ENCODE measurements at places on chromosomes 16 and 17. TPM values are rescaled to one million over a fixed set of nuclear protein-coding genes. Genes with fewer than 3 reads are reported as not detected.

- no peak for DNase-seq
- no peaks in the 10 kb centered on the region for H3K36me3 ChIP-seq
- H3K27me3 ChIP-seq = no peaks in the 10 kb centered on the region
- H3K4me3 ChIP-seq = no peak overlapping the region
- H3K4me1 ChIP-seq = peaks cover 6% of the 10 kb centered on the region
Observed at GRCh38 chr17:13113821-13114525, 96.1 kb upstream of the ELAC2 start.

DNA sequence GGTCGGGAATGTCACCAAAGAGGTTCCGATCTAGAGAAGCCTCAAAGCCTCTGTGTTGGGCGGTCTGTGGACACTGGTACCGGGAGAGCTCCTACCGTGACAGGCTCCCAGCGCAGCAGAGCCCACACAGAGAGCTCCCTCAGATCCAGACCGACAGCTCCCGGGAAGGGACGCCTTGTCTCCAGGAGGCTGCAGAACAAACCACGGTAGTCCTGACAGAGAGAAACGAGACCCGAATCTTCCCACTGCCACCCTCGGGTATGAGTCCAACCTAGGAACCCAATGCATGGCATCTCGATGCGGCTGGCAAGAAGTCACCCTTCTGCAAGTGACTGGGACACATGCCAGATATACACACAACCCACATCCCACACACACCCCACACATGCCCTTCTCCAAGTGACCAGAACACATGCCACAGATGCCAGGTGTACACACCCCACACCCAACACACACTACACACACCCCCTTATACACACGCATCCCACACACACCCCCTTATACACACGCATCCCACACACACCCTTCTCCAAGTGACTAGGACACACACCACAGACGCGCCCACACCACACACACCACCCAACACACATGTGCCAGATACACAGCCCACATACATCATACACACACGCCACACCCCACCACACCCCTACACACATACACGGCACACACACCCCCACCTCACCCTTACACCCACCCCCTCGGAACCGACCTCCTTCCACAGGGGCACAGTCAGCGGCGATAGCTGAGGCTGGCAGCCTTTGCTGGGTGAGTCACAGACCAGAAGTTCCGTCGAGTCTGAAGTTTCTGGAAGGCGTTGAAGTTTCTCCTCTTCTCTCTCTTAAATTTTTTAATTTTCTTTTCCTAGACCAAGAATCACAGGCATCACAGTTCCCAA lies 15.9 kb upstream of the CYTH1 start:
- H3K27ac ChIP-seq = no peak overlapping the region
- no peaks in the 10 kb centered on the region for H3K27me3 ChIP-seq
- peaks cover 19% of the 10 kb centered on the region for H3K36me3 ChIP-seq
- H3K4me1 ChIP-seq = no peaks in the 10 kb centered on the region
- H3K4me3 ChIP-seq = no peak overlapping the region

DNA sequence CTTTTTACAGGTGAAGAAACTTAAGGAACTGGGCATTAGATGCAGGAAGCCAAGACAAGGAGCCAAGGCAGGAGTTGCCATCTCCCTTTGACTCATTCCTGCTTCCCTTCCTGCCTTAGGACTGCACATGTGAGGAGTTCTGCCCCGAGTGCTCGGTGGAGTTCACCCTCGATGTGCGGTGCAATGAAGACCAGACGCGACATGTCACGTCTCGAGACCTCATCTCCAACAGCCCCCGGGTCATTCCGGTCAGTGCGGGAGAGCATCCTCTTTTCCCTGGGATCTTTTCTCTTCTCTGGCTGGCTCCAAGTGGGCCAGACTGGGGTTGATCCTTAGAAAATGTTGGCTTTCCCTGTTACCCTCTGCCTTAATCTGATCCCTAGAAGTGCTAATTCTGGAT lies 6.6 kb downstream of the POLR2C start:
- peaks cover 44% of the 10 kb centered on the region for H3K4me1 ChIP-seq
- H3K27me3 ChIP-seq = no peaks in the 10 kb centered on the region
- H3K27ac ChIP-seq = no peak overlapping the region
- DNase-seq = no peak
- H3K36me3 ChIP-seq = peaks cover 6% of the 10 kb centered on the region
- no peak overlapping the region for H3K4me3 ChIP-seq

- H3K4me1 ChIP-seq = no peaks in the 10 kb centered on the region
- H3K4me3 ChIP-seq = no peak overlapping the region
- no peaks in the 10 kb centered on the region for H3K36me3 ChIP-seq
- H3K27ac ChIP-seq = no peak overlapping the region
Observed at GRCh38 chr16:60510941-60511340, 1525.3 kb downstream of the CDH8 start.

The CTRL gene
- total RNA-seq = 1,726 TPM

Data from body of pancreas (tissue), 4 donors.